ENCODE measurements at places on chromosomes 16 and 17.

GRCh38 chr16:80457871-80458270, 82.9 kb upstream of the DYNLRB2 start:
- no peak for DNase-seq

DNA sequence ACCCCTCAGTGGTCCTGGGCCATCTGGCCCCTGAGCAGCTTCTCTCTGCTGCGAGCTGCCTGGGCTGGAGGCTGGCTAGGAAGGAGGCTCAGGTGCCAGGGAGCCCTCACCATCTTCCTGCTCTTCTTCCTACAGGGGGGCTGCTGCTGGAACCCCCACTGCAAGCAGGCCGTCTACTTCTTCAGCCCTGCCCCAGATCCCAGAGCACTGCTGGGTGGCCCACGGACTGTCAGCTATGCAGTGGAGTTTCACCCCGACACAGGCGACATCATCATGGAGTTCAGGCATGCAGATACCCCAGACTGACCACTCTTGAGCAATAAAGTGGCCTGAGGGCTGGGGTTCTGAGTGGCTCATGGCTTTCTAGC, 46.1 kb downstream of the PRMT7 start:
- DNase-seq = no peak

DNA sequence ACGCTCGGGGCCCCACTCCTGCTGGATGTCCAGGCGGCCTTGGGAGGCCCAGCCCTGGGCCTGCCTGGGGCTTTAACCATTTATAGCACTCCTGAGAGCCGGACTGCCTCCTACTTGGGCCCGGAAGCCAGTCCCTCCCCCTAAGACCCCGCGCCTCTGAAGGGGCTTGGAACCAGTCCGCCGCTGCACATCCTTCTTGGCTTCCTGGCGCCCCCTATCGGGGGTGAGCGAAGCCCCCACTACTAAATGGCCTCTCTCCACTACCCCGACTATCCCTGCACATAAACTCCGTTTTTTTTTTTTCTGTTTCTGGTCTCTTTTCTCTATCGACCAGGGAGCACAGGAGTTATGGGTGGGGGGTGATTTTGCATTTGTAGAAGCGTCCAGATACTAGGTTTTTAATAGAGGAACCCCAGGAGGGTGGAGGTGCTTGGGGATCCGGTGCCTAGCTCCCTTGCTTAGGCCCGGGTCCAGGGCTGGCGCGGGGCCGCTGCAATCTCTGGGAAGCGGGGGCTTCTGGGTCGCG, 633 bp upstream of the NOL3 start:
- no peak for DNase-seq

DNA sequence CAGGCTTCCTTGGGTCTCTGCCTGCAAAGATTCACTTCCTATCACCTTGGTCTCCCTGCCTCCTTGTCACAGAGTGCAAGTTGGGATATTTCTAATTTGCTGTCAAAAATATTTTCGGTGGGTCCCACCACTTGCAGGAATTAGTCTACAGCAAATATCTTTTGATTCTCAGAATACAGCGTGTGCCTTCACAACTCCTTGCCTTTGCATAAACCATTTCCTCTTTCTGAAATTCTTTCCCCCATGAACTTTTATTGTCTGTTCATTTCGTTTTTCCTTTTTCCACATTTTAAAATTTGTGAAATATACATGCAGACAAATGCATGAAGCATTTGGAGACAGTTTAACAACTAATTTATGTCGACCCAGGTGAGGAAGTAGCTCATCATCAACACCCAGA, 60.0 kb downstream of the HS3ST3B1 start:
- no peak for DNase-seq

- no peak for DNase-seq
Measured at GRCh38 chr17:80102664-80103448, 1.5 kb downstream of the GAA start.

GRCh38 chr17:32445074-32445415, 735 bp downstream of the PSMD11 start:
- no peak for DNase-seq

- DNase-seq = no peak
Measured at GRCh38 chr16:22312897-22313781, 15.9 kb downstream of the POLR3E start.

DNA sequence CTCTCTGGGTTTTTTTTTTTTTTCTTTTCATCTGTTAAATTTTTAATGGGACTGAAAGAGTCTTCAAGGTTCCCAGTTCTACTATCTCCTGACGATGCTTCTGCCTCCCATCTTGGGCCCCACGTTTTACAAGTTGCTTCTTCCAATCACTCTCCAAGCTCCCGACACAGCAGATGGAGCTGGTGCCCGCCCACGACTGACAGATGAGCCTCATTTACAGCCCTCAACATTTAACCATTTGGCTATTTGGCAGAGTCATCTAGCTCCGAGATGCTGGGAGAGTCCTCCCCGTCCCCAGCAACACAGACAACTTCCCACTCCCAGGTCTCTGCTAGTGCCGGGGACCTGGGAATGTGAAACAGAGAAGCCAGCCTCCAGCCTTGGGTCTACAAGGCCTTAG, 276.9 kb downstream of the SHISA9 start:
- no peak for DNase-seq

- DNase-seq = no peak
Measured at GRCh38 chr17:31314782-31315100, 887 bp upstream of the EVI2B start.

- DNase-seq = no peak
Measured at GRCh38 chr17:45229681-45230409, 8.2 kb downstream of the FMNL1 start.

GRCh38 chr17:12078791-12079190, 58.1 kb downstream of the MAP2K4 start:
- DNase-seq = no peak

- no peak for DNase-seq
Measured at GRCh38 chr17:57999496-58000017, 7.5 kb downstream of the SRSF1 start.

GRCh38 chr16:82056550-82056896, 21.5 kb downstream of the HSD17B2 start:
- no peak for DNase-seq

- DNase-seq = no peak
Measured at GRCh38 chr16:54325616-54326265, 39.2 kb upstream of the IRX3 start.

- DNase-seq = no peak
Measured at GRCh38 chr17:59825533-59826322, 67.0 kb downstream of the TUBD1 start.

- no peak for DNase-seq
Measured at GRCh38 chr17:70865993-70866804, 696.9 kb downstream of the KCNJ2 start.

DNA sequence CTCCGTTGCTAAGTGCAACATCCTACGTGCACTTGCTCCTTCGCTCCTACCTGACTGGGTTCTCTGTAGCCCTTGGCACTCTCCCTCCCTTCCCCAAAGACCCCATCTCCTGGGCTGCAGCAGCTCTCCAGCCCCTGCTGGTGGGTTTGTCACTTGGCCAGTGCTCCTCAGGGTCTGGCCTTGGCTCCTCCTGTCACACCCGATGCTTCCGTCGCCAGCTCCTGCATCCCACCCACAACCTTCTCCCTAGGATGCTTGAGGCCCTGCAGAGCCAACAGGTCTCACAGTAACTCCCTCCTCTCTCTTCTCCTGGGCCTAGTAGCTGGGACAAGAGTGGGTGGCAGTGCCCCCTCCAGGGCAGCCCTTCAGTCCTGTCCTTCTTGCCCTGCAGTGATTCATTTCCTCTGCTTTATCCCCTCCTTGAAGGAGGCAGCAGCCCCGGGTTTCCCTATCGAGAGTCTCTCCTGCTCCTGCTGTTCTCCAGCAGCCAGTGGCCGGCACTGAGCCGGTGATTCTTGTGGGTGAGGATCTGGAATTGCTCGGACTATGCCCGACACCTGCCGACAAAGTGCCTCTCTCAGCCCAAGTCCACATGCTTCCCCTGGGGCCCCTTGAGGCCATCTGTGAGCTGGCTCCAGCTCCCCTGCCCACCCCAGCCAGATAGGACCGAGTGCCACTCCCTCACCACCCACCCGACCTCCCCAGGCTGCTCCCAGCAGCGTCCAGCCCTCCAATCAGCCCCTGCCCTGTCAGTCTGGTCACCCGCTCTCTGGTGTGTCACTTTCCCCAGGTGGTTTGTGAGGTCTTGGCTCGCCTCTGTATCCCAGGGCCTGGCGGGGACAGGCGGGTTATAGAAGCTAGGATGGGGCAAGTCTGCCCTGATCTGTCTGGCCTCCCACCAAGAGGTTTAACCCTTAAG, 3.8 kb downstream of the LITAFD start:
- DNase-seq = no peak

DNA sequence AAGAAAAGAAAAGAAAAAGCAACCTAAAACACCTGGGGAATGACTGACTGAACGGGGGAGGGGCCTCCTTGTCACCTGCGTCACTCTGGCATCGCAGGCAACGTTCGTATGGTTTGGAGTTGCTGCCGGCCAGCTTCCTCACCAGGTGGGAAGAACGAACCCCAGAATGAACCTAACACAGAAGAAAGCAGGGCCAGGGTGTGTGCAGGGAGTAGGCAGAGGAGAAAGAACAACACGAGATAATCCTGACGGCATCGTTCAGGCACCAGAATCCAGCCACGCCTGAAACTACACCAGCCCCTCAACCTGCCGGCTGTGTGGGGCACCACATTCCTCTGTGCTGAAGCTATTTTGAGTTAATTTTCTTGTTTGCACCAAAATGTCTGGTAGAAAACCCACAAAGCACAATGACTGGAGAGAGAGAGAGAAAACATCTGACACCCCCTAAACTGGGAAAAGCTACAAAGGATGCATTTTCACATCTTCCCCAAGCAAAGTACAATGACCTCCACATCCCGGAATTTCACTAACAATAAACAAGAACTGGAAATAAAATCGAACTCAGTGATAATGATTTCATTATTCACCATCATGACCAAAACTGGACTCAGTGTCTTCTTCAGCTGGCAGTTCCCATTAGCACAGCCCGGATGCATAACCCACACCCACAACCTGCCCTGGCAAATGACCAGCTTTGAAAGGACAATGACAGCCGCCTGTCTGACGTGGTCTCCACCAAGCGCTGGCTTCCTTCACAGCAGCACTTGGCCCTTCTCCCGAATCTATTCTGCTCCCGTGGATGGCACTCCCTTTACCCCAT, 23.6 kb downstream of the RAB40B start:
- no peak for DNase-seq

- DNase-seq = no peak
Measured at GRCh38 chr17:73029991-73030390, 62.5 kb downstream of the SLC39A11 start.

DNA sequence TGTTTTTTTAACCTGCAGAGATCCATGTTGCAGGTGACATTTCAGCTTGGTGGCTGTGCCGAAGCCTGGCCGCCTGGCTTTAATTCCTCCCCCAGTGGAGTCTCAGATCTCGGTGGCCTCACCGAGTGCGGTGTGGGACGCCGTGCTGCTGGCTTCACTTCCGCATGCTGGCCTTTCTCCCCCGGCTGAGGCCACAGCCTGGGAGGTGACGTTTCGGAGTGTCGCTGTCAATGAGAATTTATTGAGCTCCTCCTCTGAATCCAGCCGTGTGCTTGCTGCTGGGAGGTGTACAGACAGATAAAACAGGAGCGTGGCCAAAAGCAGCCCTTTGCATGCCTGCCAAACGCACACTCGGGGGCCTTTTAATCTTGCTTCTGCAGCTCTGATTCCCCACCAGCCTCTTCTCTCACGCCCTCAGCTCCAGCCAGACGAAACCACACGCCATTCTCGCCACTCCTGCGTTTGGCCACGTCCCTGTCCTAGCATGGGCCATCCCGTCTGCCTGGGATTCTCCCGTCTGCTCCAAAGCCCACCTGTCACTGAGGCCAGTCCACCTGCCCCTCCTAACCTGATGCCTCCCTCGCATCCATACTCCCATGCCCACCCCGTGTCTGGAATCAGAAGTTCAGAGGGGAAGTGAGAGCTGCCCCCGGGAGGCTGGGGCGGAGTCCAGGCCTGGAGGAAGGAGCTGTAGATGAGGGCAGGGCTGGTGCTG, 3.6 kb downstream of the GSE1 start:
- DNase-seq = no peak

DNA sequence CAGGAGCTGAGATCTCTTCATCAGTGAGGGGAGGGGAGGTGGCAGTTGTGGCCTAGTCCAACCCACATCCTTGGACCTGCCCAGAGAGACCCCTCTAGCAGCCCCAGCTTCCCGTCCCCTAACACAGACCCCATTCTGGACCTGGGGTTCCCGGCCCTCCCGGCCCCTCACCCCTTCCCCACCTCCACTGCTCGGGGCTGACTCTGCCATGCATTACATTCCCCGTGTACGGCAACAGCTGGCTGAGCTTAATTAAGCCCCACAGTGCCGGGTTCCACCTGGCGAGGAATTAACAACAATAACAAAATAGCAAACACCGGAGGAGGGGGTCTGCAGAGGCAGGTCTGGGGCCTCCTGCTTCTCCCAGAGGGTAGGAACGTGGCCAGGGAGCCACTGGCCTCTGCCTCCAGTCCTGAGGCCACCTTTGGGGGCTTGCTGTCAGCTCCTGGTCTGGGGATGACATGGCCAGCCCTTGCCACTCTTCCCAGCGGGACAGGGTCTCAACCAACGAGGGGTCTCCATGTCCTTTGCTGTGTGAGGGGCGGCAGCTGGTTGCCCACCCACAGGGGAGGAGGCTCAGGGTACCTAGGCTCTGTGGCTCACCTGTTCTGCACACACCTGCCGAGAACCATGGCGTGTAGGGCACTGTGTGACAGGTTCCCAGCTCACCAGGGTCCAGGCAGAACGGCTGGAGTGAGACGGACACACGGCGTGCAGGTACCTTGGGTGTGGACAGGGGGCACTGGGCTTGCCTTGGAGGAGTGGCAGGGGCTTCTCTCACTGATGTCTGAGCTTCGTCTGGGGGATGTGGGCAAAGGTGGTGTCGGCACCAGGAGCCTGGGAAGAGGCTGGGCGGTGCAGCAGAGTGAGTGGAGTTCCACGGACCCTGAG, 46.9 kb upstream of the CBFA2T3 start:
- DNase-seq = no peak

- DNase-seq = no peak
Measured at GRCh38 chr17:81044764-81045589, 10.0 kb downstream of the BAIAP2 start.

GRCh38 chr16:76634847-76635697, 357.9 kb downstream of the CNTNAP4 start:
- no peak for DNase-seq

DNA sequence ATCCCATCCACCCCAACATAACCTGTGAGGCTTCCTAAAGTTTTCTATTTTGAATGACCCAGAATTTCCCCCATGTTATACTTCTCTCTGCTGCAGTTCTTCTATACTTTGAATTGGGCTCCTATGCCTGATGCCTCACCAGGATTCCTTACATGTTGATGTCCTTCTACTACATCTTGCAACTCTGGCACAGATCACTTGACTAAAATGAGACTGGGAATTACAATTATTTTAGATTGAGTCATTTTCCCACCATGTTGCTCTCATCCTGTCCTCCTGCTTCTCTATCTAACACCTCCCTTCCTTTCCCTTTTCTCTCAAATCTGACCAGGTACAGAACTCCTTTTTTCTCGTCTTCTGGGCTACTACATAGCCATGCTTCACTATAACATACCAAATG, 314.0 kb upstream of the KCNJ16 start:
- DNase-seq = no peak
